Mesenchymal stem cell (in vitro differentiated cells and primary cell): ENCODE measurements at places on chromosomes 4 and X.
A peak's percentile ranks its signal among the peaks of the same experiment; 100 is the strongest.

DNA sequence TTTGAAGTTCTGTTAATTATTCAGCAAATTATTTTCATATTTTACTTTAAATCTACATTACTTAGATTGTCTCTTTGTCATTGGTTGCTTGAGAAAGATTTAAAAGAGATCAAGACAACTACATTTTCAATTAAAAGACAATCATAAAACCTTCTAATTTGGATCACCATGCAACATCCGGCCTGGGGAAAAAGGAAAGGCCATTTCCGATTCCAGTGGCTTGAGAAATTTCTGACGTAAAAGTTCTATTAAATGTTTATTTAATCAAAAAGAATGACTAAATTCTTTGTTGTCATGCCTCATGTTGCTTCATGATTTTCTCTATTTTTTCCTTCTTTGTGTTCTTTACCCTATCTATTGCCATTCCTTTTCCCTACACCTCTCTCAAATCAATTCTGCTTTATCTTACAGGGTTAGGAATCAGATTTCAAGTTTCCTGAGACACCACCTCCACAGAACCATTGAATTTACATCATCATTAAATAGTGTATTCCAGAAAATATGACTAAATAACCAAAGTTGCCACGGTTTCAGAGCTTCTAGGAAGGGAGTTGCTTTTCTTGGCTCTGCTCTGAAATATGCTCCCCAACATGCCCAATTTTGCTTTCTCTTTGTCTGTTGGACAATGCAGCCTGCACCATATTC is 124.6 kb upstream of the ACSL4 start:
- DNase-seq: no peak

DNA sequence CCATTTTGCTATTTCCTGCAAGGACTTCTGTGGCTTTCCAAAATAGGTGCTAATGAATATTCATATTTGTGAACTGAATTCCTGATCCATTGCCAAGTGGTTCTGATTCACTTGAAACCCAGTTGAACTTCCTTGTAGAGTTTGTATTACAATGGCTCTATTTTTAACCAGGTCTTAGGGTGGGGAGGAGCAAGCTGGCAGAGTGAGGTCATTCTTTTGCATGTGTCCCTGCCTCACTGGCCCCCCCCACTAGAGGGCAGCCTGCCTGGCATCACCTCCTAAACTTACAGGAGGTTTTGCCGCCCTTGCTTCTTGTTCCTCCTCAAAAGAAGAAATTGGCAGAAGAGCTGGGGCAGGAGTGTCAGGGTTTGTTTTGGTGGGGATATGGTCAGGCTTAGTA is 10.5 kb downstream of the PTTG2 start:
- no peak for DNase-seq

- peak; percentile 1 for DNase-seq
Observed at GRCh38 chr4:172411149-172411548, 597.9 kb downstream of the GALNTL6 start.

DNA sequence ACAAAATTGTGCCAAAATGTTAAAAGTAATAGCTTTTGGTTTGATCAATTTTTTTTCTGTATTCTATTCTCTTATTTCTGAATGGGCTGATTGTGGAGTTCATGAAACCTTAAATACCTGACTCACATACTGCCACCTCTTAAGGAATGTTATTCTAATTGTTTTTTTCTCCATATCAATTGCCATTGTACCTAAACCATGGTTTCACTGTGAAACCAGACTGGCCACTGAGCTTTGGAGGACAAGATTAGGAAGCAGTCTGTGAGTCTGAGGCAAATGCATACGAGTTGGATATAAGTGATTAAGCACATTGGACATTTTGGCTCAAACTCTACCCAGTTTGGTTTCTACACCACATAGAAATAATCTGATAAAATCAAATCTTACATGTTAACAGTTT is 184.0 kb downstream of the IQCM start:
- DNase-seq: no peak

GRCh38 chr4:148330161-148330560 is 112.1 kb downstream of the NR3C2 start:
- DNase-seq: no peak

DNA sequence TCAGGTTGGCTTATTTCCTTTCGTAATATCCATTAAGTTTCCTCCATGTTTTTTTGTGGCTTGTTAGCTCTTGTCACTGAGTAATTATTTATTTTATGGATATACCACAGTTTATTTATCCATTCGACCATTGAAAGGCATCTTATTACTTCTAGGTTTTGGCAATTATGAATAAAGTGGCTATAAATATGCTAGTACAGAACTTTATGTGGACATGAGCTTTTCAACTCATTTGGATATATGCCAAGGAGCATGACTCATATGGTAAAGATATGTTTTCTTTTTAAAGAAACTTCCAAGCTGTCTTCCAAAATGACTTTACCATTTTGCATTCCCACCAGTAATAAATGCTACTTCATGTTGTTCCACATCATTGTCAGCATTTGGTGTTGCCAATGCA is 803.6 kb downstream of the GLUD2 start:
- DNase-seq: no peak

DNA sequence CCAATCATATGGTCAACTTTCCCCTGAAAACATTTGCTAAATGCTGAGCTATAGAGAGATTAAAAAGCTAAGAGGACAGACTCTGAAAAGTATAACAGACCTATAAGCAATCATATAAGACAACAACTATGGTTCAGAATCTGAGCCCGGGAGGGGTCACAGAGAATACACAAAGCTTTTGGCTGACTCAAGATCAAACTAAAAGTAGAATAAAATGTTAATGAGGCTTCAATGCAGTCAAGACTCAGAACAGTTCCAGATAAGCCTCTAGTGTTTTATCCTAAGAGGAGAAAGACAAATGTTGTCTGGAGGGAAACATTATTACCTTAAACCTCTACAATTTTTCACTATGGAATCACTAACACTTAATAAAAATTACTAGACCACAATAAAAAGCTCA is 175.4 kb upstream of the VEGFC start:
- no peak for DNase-seq

- DNase-seq: no peak
Observed at GRCh38 chr4:22030307-22030706, 81.7 kb upstream of the KCNIP4 start.
